ENCODE measurements at places on chromosomes 2 and 18. TPM values are rescaled to one million over a fixed set of nuclear protein-coding genes. Genes with fewer than 3 reads are reported as not detected.
A peak's percentile ranks its signal among the peaks of the same experiment; 100 is the strongest.

Gene GRB14
- total RNA-seq, result 11.3 TPM

DNA sequence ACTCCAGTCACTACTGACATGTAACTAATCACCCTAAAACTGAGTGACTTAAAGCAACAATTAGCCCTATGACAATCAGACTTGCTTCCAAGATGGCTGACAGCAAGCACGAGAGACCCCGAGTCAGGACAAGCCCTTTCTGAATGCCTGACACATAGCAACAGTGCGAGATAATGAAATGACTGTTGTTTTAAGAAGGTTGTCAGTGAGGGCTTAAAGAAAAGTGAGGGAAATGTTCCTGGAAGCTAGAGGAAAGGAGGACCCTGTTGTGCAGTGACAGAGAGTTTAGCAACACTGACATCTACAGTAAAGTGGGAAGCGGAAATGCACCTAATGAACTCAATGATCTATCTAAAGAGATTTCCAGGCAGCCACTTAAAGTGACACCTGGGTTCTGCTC lies 163.1 kb downstream of the STK39 start:
- peaks cover 8% of the 10 kb centered on the region for H3K4me1 ChIP-seq
- no peaks in the 10 kb centered on the region for H3K36me3 ChIP-seq

GRCh38 chr2:163665817-163666216 lies 70.0 kb downstream of the FIGN start:
- H3K4me3 ChIP-seq, result no peak overlapping the region
- H3K27me3 ChIP-seq, result no peaks in the 10 kb centered on the region
- DNase-seq, result no peak

DNA sequence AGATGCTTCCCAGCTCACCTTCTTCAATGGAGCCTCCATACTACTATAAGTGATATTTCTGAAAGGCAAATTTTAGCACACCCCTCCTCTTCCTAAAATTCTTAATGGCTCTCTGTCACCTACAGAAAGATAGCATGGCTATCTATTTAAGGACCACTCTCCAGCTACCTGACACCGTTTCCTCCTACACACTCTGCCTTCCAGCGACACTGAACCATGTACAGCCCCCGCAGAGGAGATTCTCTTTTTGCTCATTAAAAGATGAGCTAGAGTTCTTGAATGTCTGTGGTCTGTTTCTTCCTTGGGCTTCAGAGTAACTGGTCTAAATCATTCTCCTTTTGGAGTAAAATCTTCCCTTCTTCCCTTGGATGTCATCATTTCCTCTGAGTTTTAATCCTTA lies 38.4 kb upstream of the GAREM1 start:
- no peaks in the 10 kb centered on the region for H3K27me3 ChIP-seq
- no peaks in the 10 kb centered on the region for H3K36me3 ChIP-seq
- H3K4me3 ChIP-seq, result no peak overlapping the region
- H3K27ac ChIP-seq, result no peak overlapping the region

DNA sequence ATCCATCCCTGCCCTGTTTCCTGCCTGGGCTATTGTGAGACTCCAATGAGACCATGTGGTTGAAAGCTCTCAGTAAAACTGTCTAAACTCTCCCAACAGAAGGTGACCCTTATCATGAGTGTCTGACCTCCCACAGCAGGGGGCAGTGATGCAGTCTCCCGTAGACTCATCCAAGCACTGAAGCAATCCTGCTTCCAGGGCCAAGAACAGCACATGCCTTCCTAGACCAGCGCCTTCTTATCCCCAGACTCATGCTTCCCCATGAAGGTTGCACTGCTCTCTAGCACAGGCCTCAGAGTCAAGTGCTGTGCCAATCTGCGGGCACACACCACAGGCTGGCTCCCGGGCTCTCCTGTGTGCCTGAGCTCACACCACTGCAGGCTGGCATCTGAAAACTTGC lies 112.3 kb downstream of the TNS1 start:
- no peak overlapping the region for H3K4me3 ChIP-seq
- H3K36me3 ChIP-seq, result peaks cover 81% of the 10 kb centered on the region
- H3K27ac ChIP-seq, result no peak overlapping the region
- no peaks in the 10 kb centered on the region for H3K27me3 ChIP-seq
- no peak for DNase-seq

DNA sequence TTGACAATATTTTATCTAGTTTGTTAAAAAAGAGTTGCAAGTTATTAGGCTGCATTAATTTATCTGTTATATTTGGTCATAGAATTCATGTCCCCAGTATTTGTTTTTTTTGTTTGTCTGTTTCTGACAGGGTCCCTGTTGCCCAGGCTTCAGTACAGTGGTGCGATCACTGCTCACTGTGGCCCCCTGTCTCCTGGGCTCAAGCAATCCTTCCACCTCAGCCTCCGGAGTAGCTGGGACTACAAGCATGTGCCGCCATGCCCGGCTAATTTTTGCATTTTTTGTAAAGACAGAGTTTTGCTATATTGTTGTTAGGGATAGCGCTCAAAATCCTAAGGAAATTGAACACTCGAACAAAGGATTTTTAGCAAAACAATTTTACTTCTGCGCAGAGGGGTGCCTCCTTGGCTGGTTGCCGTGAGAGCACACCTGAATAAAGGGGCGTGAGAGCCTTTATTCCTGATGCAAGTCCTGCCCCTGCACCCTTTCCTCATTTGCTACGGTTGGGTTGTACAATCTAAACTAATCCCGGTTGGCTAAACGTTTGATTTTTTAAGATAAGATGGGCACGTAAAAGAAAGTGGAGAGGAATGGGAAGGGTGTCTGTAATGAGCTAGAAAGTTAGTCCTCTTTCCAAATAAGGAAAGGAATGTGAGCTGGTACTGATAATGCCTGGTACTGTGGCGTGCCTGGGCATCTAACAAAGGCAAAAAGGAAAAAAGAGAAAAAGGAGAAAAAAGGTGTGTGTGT lies 65.5 kb downstream of the COMMD1 start:
- H3K27ac ChIP-seq, result no peak overlapping the region
- no peaks in the 10 kb centered on the region for H3K27me3 ChIP-seq
- H3K4me1 ChIP-seq, result no peaks in the 10 kb centered on the region
- no peak overlapping the region for H3K4me3 ChIP-seq
- no peaks in the 10 kb centered on the region for H3K36me3 ChIP-seq

- peak overlapping the region; percentile 83 for H3K4me3 ChIP-seq
- DNase-seq, result no peak
- no peaks in the 10 kb centered on the region for H3K27me3 ChIP-seq
- H3K4me1 ChIP-seq, result peaks cover 9% of the 10 kb centered on the region
- no peak overlapping the region for H3K27ac ChIP-seq
- H3K36me3 ChIP-seq, result peaks cover 9% of the 10 kb centered on the region
These were observed 778 bp downstream of the BBS5 start for GRCh38 chr2:169480079-169480465.

Data from spinal cord (tissue), 10 donors.